ENCODE measurements at places on chromosomes 16 and 17. TPM values are rescaled to one million over a fixed set of nuclear protein-coding genes. Genes with fewer than 3 reads are reported as not detected.

- H3K27me3 ChIP-seq = no peaks in the 10 kb centered on the region
- no peak overlapping the region for H3K27ac ChIP-seq
- H3K36me3 ChIP-seq = peaks cover 92% of the 10 kb centered on the region
- H3K4me3 ChIP-seq = no peak overlapping the region
- peaks cover 43% of the 10 kb centered on the region for H3K4me1 ChIP-seq
- no peak for DNase-seq
Observed at GRCh38 chr17:75242461-75243042, 18.9 kb downstream of the GGA3 start.

- DNase-seq = no peak
- no peak within 1 kb of the TSS for H3K27ac ChIP-seq
- peaks cover 100% of the 10 kb centered on the region for H3K27me3 ChIP-seq
Observed at GRCh38 chr17:48626245-48627117, at the start of gene HOXB9. TSS of gene HOXB9 (minus strand) at chr17:48626358. CDS start at chr17:48626269, 89 bp downstream.

DNA sequence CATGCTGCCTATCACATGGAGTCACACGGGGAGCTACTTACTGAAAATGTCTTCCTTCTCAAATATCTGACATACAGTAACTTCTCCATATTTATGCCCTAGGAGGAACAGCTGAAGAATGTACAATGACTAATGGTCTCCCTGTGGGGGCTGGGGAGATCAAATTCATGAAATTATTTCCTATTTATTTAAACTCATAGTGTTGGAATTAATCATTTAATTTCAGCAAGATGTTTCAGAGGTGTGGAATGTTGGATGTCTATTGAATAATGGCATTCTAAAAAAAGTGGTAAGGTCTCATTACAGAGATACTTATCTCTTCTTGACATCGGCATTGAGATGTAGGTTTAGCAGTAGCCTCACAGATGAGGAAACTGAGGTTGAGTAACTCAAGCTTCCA lies 214.3 kb upstream of the CDH11 start:
- no peaks in the 10 kb centered on the region for H3K36me3 ChIP-seq
- no peak overlapping the region for H3K27ac ChIP-seq
- no peak overlapping the region for H3K4me3 ChIP-seq
- no peak for DNase-seq

- H3K36me3 ChIP-seq = no peaks in the 10 kb centered on the region
- H3K27ac ChIP-seq = no peak overlapping the region
- H3K4me3 ChIP-seq = no peak overlapping the region
- no peaks in the 10 kb centered on the region for H3K4me1 ChIP-seq
- H3K27me3 ChIP-seq = no peaks in the 10 kb centered on the region
- no peak for DNase-seq
Observed at GRCh38 chr16:20051611-20052010, 22.1 kb downstream of the GPR139 start.

DNA sequence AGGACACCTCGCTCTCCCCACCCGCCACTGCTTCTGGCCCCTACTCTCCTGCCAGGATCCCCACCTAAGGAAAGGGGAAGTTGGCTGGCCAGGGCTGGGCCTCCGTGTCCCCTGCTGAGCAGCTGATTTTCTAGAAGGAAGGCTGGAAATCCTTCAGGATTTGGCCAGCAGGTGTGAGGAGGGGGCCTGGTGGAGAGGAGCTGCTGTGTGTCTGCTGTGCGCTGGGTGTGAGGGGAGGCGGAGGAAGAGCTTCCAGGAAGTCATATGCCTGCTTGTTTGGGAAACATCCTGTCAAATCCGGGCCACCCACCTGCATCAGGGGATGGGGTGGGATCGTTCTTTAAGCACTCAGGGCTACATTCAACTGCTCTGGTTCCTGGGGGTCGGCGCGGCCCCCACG lies 28.6 kb downstream of the TPSG1 start:
- no peaks in the 10 kb centered on the region for H3K4me1 ChIP-seq
- no peak for DNase-seq
- no peaks in the 10 kb centered on the region for H3K36me3 ChIP-seq
- H3K27me3 ChIP-seq = no peaks in the 10 kb centered on the region
- no peak overlapping the region for H3K4me3 ChIP-seq
- H3K27ac ChIP-seq = no peak overlapping the region

DNA sequence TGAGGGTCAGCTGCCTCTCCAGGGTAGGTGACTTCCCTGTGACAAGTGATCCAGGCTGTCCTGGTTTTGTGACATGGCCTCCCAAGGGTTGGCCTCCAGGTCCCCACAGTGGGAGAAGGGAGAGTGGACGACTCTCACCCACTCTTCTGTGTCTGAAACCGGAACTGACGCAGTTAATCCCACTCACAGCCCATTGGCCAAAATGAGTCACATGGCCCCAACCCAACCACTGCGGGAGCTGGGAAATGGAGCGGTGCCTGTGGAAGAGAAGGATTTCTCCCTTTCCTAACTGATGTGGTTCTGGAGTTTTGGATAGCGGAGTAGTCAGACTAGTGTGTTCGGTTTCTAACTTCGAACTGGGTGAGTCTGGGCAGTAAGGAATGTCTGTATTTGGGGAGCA lies 79.4 kb downstream of the ABCC6 start:
- H3K27me3 ChIP-seq = no peaks in the 10 kb centered on the region
- H3K4me3 ChIP-seq = no peak overlapping the region
- H3K36me3 ChIP-seq = peaks cover 49% of the 10 kb centered on the region
- no peaks in the 10 kb centered on the region for H3K4me1 ChIP-seq

DNA sequence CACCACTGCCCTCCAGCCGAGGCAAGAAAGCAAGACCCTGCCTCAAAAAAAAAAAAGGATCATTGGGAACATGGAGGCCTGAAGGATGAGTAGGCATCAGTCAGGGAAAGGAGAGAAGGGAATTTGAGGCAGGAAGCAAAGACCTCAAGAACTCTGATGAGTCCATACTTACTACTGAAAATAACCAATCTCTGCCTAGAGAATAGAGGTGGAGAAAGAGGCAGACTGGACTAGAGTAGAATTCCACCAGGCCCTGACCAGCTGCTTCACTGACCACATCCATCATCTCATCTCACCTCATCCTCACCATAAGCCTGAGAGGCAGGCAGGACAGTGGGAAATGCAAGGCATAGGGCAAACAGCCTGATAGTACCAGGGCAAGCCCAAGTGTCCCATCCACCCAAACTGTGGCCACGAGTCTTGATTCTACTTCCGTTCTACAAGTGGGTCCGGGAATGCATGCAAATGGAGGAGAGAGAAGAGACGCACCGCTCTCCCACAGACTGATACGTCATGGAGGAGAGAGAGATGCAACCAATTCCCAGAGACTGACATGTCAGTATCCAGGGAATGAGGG lies 17.1 kb downstream of the ANKRD11 start:
- peaks cover 3% of the 10 kb centered on the region for H3K36me3 ChIP-seq
- no peak for DNase-seq
- H3K4me3 ChIP-seq = no peak overlapping the region
- H3K27me3 ChIP-seq = no peaks in the 10 kb centered on the region

- H3K4me1 ChIP-seq = no peaks in the 10 kb centered on the region
- peaks cover 62% of the 10 kb centered on the region for H3K36me3 ChIP-seq
- H3K27ac ChIP-seq = no peak overlapping the region
- no peaks in the 10 kb centered on the region for H3K27me3 ChIP-seq
Observed at GRCh38 chr17:4208238-4208637, 55.5 kb downstream of the ANKFY1 start.

The FOXJ1 gene
- 0.52 TPM for total RNA-seq

DNA sequence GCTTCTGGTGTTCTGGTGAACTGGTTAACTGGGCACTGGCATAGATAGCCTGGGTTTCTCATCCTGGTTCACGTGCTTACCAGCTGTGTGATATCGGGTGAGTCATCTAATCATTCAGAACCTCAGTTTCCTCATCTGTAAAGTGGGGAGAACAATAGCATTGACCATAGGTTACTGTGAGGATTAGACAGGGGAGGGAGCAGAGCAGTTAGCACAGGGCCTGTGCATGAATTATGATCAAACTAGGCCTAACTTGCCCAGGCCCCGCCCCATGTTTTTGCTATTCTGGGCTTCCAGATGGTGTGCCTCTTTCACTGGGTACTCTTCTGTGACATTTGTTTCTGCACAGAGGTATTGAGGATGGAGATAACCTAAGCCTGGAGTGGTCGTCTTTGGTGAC lies 4.6 kb upstream of the KLHL36 start:
- H3K27ac ChIP-seq = no peak overlapping the region
- H3K27me3 ChIP-seq = peaks cover 3% of the 10 kb centered on the region
- H3K36me3 ChIP-seq = no peaks in the 10 kb centered on the region
- peaks cover 33% of the 10 kb centered on the region for H3K4me1 ChIP-seq

DNA sequence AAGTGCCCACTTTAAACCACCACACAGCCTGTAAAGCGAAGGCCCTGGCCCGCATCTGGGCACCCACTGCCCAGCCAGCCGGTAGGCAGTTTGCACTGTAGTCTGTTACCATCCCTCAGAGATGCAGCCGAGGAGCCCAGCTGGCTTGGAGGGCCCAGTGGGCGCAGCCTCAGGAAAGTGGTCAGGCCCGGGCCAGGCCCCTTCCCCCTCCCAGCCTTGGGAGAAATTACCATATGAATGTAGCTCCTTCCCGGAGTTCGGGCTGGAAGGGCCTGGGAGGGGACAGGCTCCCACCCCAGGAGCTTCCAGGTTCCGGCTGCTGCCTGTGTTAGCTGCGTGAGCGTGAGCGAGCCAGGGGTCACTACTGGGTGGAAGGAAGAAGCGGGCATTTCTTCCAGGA lies 325.4 kb downstream of the SEC14L1 start:
- peaks cover 65% of the 10 kb centered on the region for H3K36me3 ChIP-seq
- H3K27me3 ChIP-seq = no peaks in the 10 kb centered on the region
- DNase-seq = no peak
- peak overlapping the region; percentile 41 for H3K4me3 ChIP-seq

Measured in thymus (tissue), 14 donors.